ENCODE measurements at places on chromosomes 2 and 18. TPM values are rescaled to one million over a fixed set of nuclear protein-coding genes. Genes with fewer than 3 reads are reported as not detected.

GRCh38 chr2:46983065-46983801 lies 67.6 kb upstream of the MCFD2 start:
- DNase-seq = peak; percentile 71

DNA sequence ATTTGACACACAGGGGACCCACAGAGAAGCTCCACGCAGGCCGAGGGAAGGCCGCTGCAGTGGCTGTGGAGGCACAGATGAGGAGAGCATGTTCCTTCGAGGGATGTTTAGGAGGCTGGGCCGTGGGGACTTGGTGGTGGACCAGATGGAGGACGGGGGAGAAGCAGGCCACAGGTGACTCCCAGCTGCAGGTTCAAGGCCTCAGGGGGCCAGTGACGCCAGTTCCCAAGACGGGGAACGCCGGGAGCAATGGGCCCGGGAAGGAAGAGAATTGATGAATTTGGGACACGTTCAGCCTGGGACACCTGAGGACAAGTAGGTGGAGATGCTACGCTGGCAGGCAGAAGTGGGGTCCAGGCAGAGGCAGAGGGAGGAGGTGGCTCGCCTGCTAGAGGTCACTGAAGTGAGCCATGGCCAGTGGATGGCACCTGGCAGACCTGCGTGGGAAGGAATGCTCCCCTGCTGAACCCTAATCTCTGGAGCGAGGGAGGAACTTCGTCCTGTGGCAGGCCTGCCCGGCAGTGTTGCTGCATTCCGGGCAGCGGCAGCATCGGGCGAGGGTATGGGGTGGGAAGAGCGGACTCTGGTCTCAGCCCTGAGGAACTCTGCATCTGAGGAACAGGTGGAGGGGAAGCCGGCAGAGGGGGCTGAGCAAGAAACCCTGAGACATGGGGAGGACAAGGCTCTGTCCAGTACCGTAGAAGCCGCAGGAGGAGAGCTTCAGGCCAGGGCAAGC lies 25.2 kb upstream of the HPCAL1 start:
- DNase-seq = no peak

DNA sequence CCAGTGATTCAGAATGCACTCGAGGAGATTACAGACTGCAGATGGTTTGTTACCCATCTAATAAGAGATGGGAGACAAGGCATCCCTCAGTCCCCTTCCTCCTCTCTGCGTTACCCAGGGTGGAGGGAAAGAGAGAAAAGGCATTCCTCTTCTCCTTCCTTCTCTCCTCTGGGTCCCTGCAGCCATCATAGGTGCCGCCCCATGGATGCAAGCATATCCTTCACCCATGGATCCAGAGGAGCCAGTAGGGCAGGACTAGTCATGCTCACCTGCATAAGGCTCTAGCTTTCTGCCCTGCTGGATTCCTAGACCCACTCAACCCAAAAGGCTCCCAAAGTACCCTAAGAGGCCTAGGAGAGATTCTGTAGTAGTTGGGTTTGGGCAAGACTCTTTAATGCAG lies 20.4 kb downstream of the CMPK2 start:
- DNase-seq = peak; percentile 37

- no peak for DNase-seq
These were observed 1208.4 kb downstream of the DPP10 start for GRCh38 chr2:115650827-115651226.

- DNase-seq = no peak
These were observed 14.4 kb downstream of the HOXD3 start for GRCh38 chr2:176171351-176172006.

- no peak for DNase-seq
These were observed 17.5 kb upstream of the ARHGEF4 start for GRCh38 chr2:130819226-130819607.

- no peak for DNase-seq
These were observed 14.6 kb downstream of the ITGA4 start for GRCh38 chr2:181471783-181472182.

The CSRNP3 gene
- 0.66 TPM for total RNA-seq

Data from fibroblast of lung (primary cell).